ENCODE measurements at places on chromosomes 7 and 10.
A peak's percentile ranks its signal among the peaks of the same experiment; 100 is the strongest.

DNA sequence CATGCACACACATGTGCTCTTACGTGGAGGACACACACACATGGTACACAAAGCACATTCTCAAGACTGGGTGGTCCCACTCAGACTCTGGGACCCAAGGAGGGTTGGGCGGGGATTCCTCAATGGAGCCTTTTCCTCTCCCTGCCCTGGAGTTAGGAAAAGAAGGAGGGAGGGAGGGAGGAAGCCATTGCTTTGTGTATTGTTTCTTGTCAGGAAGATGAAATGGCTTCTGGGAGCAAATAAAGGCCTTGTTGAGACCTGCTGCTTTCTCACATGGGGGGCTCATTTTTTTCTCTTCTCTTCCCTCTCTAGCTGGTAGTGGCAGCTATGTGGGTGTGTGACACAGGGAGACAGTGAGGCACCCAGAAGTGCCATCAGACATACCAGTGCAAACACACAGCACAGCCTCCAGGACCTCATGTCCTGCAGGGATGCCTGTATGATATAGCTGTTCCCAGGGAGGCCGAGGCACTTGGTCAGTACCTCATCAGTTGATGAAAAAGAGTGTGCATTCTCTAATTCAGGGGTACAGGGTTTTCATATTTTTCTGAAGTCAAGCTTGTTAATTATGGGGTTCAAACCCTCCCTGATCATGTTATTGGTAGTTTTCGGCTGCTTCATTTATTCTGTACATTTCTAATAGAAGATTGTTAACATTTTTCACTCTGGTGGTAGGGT, 5.7 kb downstream of the AQP1 start:
- no peak for DNase-seq

DNA sequence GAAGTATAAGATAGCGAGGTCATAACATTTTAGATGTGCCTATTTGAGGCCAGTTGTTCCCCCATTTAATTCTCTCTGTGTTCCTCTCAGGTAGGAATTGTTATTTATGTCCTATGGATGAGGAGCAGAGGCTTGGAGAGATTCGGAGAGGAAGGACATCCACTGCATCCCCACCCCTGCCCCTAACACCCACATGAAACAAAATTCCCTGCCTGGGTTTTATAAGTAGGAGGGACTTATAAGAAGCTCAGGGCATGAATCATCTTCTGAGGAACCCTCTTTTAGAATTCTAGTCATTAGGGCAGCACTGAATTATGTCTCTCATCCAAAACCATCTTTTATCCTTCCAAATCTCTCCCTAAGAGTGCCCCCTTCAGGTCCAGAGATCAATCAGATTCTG, 5.0 kb downstream of the CHAT start:
- no peak for DNase-seq

- no peak for DNase-seq
Observed at GRCh38 chr10:114010316-114010715, 33.4 kb upstream of the ADRB1 start.

DNA sequence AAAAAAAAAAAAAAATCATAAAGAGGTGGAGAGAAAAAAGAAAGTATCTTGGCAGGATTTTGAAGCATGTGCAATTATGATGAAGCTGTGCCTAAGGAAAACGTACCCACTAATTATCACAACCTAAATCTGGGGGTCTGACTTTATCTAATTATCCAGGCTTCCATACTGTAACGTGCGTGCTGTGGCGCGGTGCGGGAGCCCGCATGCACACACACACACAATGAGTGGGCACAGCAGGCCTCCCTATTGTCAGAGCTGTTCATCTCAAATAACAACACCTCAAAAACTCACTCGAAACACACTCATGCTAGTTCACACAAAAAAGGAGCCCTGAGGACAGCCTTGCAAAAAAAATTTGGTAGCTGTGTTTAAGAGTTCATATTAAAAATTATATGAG, 31.9 kb downstream of the BEND7 start:
- no peak for DNase-seq

- no peak for DNase-seq
Observed at GRCh38 chr10:104077247-104077646, 8.4 kb downstream of the COL17A1 start.

DNA sequence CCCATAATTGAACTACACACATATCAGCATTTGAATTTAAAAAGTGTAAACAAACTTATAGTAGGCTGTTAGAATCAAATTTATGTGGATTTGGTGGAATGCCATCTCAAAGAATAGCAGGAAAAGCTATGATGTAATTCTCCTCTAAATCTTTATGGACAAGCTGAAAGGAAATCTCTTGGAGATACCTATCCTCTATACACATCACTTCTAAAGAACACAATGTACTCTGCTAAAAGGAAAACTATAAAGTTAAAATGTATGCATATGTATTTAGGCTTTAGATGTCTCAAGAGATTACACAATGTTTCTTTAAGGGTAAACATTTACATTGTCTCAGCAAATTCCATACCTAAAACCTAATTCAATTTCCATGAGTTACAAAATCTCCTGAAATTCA, 323.3 kb downstream of the CRPPA start:
- no peak for DNase-seq

- peak; percentile 50 for DNase-seq
Observed at GRCh38 chr7:28068811-28069216, 111.8 kb downstream of the JAZF1 start.

DNA sequence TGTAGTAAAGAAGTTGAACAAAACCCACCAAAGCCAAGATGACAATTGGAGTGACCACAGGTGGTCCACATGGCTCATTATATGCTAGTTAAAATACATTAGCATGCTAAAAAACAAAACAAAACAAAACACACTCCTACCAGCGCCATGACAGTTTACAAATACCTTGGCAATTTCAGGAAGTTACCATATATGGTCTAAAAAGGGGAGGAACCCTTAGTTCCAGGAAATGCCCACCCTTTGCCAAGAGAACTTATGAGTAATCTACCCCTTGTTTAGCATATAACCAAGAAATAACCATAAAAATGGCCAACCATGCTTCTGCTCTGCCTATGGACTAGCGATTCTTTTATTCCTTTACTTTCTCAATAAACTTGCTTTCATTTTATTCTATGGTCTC, 979.1 kb upstream of the POT1 start:
- DNase-seq: no peak

- DNase-seq: no peak
Observed at GRCh38 chr10:43073191-43073590, 3.7 kb upstream of the RET start.

- peak; percentile 69 for DNase-seq
Observed at GRCh38 chr7:149310113-149310836, 48.3 kb downstream of the ZNF783 start.

DNA sequence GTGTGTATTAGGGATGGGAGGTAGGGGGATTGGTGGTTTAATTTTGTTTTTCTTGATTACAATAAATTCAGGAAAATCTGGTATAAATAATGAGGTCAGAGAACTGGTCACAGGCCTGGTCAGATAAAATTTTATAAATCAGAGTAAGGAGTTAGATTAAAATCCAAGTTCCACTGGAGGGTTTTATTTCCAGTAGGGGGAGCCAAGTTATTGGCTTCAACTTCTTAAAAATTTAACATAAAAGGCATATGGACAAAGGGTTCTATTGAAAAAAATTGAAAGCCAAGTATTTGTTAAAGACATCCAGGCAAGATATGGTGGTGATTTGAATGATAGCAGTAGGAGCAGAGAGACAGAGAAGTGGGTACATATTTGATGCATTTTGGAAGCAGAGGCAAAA, 763.3 kb downstream of the SORCS1 start:
- no peak for DNase-seq

- no peak for DNase-seq
Observed at GRCh38 chr7:118502235-118502634, 277.7 kb downstream of the ANKRD7 start.

- DNase-seq: peak; percentile 0
Observed at GRCh38 chr7:113890331-113891030, 28.3 kb downstream of the PPP1R3A start.

DNA sequence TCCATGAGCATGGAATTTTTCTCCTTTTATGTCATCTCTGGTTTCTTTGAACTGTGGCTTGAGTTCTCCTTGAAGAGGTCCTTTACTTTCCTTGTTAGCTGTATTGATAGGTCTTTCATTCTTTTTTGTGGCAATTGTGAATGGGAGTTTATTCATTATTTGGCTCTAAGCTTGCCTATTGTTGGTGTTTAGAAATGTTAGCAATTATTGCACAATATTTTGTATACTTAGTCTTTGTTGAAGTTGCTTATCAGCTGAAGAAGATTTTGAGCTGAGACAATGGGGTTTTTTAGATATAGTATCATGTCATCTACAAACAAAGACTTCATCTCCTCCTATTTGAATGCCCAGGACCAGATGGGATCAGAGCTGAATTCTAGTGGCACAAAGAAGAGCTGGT, 1143.8 kb downstream of the XPNPEP1 start:
- no peak for DNase-seq

DNA sequence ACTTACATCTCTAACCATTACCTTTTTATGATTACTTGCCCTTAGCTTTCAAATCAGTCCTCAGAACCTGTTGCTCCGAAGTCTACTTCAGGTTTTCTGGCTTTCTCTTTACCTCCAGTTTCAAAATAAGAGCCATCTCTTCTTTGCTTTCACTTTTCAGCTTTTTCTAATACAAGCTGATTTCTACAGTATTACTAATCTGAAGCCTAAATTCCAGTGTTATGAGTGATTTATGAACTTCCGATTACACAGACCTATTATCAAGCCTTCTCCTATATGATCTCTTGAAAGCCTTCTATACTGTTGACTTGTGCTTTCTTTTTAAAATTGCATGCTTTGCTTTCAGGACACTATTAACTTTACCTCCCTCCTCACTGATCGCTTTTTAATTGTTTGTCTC, 1307.8 kb upstream of the CELF2 start:
- DNase-seq: peak; percentile 3

DNA sequence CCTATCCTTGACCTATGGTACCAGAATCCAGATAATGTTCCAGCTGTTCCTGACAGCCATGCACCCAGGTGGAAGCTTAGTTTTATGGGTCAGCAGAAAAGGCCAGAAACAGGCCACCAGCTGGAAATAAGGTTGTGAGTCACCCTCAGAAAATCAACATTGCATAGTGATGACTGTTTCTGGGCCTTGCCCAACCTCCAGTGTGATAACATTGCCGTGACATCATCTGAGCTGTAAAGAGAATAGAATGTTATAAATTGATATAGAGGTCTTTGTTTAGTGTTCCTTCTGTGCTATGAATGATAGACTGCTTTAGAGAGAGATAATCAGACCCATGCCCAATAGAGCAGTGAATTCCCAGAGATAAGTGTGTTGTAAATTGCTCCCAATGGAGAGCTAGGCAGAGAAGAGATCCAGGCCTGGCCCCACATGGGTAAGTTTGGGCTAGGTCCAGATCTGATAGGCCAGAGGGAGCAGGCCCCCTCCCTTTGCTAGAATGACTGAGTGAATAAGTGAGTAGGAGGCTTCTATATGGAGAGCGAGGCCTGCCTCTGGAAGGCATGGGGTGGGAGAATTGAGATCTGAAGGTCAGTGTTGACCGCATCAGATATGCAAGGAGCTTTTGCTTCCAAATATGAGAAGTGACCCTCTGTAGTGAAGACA, 14.2 kb upstream of the HPS1 start:
- peak; percentile 81 for DNase-seq

- DNase-seq: no peak
Observed at GRCh38 chr10:105188737-105189462, 547.8 kb downstream of the SORCS3 start.

GRCh38 chr7:74412056-74412455, 41.6 kb upstream of the GTF2IRD1 start:
- no peak for DNase-seq

DNA sequence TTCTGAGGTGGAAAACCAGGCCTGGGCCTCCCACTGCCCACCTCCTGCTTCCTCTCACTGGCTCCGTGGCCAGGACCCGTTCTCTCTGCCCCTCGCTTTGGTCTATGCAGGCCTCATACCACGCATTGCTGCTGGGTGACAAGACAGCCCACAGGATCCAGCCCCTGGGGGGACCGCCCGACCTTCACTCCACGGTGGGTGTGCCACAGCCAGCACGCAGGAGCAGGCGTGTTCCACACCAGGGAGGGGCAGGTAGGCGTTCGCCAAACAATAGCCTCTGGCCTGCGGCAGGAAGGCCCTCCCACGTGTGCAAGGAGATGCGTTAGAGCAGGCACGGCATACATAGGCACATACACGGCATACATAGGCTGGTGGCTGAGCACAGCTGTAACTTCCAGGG, 233.4 kb downstream of the WDR37 start:
- no peak for DNase-seq

DNA sequence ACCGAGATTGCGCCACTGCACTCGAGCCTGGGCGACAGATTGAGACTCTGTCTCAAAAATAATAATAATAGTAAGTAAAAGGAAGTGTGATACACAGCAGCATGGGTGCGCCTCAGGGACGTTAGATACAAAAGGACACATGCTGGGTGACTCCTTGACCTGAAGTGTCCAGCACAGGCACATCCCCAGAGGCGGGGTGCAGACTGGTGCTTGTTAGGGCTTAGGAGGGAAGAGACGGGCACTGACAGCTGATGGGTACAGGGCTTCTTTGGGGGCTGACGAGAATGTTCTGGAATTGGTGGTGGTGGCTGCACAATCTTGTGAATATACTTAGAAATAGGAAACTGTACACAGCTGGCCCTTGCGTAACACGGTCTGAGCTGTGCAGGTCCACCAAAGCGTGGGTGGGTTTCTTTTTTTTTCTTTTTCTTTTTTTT, 61.8 kb upstream of the DNAJB6 start:
- DNase-seq: no peak

GRCh38 chr7:141549582-141549981, 1.6 kb upstream of the AGK start:
- no peak for DNase-seq

GRCh38 chr10:62851442-62851841, 35.3 kb upstream of the EGR2 start:
- no peak for DNase-seq

- no peak for DNase-seq
Observed at GRCh38 chr10:126663880-126664279, 6.6 kb downstream of the C10orf90 start.

DNA sequence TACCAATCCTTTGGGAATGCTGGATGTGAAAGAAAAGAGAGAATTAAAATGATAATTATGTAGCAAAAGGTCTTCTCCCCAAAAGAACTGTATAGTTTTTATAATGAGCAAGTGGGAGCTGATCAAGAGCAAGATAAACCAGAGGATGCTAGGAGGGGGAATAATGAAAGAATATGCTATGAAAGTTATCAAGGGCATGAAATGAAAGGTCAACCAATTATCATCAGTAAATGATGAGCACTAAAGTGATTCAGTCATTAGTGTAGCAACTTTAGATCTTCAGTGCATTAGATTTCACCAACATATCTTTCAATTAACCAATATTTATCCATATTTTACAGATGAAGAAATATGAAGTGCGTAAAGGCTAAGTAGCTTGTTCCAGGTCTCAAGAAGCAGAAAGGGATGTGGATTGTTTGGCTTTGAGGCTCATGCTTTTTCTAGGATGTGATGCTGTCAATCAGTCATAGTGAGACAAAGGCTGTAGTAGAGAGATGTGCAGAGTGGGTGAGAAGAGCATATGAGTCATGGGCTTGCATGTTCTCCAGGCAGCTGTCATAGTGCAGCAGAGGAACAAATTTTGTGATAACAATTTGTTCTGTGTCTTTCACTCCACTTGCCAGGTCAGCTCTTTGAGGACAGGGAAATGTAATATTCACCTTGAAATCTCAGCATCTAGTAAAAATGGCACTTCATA, 5.7 kb upstream of the OR2F2 start:
- DNase-seq: no peak
